ENCODE measurements at places on chromosomes 4 and X. TPM values are rescaled to one million over a fixed set of nuclear protein-coding genes. Genes with fewer than 3 reads are reported as not detected.

The NCBP2L gene
- not detected for total RNA-seq

The TLR6 gene
- 2.3 TPM for total RNA-seq

The PALLD gene
- 188 TPM for total RNA-seq

The CYLC1 gene
- not detected for total RNA-seq

The FAM9B gene
- total RNA-seq, result not detected

The SYTL5 gene
- total RNA-seq, result 10.4 TPM

The BMX gene
- total RNA-seq, result under 0.01 TPM

The PITX2 gene
- 7.8 TPM for total RNA-seq

The KLF8 gene
- total RNA-seq, result 3.0 TPM

The NALF2 gene
- total RNA-seq, result not detected

The IQCM gene
- total RNA-seq, result not detected

The KLHL4 gene
- 0.97 TPM for total RNA-seq

The FAM149A gene
- 0.64 TPM for total RNA-seq

The POU4F2 gene
- total RNA-seq, result not detected

The SGMS2 gene
- total RNA-seq, result 135 TPM

The VCX gene
- not detected for total RNA-seq

The LDB2 gene
- total RNA-seq, result 24.2 TPM
